Fibroblast of the aortic adventitia (primary cell): ENCODE measurements at places on chromosomes 1 and 21.

DNA sequence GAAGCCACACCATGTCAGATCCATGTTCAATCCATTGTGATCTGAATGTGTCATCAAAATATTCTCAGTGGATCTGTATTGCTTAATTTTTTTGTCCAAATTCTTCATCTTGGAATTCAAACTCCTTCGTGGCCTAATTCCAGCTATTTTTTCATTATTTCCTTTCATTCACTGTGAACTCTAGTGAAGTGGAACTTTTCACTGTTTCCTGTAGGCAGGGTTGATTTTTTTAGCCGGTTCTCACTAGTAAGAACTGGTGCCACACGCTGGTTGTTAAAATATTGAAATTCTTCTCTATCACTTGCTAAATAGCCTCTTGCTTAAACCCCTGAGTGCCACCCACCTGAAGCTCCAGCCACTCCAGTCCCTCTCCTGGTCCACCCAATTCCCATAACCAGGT, 7.6 kb upstream of the S100A11 start:
- DNase-seq, result peak; percentile 32

GRCh38 chr1:182556279-182556678, 32.8 kb downstream of the RNASEL start:
- no peak for DNase-seq

GRCh38 chr1:228304225-228304624, 96.4 kb downstream of the OBSCN start:
- no peak for DNase-seq

GRCh38 chr1:87305762-87306161, 22.9 kb upstream of the LMO4 start:
- peak; percentile 45 for DNase-seq
